ENCODE measurements at places on chromosomes 5 and 9.

DNA sequence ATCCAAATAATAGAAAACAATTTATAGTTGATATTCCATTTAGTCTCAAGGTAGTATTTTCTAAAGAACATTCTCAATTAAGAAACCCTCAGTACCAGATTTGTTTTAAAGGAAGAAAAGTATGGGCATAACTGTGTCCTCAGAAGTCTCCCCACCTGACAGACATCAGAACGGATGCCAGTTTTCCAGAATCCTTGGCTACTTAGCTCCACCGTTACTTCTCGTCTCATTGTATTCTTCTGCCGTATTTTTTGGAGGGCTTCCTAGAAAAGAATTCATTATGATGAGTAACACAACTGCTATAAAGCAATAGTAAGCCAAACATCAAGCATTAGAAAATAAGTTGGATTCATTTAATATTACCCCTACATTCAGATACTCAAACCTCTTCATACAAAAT is 67.8 kb downstream of the DROSHA start:
- no peak for DNase-seq

DNA sequence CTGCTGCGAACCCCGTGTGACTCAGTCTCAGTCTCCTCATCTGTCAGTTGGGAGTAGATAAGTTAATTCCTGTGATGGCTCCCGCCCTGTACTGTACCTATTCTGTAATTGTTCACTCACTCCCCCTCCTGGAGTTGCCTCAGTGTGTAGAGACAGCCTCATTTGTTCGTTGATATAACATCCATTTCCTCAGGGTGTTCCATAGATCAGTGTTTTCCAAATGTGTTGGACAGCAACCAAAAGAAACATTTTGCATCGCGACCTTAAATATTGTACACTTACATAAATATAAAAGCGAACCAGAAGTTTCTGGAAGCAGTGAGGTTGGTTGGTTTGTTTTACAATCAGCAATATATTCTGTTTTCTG is 698 bp downstream of the NFX1 start:
- no peak for DNase-seq

DNA sequence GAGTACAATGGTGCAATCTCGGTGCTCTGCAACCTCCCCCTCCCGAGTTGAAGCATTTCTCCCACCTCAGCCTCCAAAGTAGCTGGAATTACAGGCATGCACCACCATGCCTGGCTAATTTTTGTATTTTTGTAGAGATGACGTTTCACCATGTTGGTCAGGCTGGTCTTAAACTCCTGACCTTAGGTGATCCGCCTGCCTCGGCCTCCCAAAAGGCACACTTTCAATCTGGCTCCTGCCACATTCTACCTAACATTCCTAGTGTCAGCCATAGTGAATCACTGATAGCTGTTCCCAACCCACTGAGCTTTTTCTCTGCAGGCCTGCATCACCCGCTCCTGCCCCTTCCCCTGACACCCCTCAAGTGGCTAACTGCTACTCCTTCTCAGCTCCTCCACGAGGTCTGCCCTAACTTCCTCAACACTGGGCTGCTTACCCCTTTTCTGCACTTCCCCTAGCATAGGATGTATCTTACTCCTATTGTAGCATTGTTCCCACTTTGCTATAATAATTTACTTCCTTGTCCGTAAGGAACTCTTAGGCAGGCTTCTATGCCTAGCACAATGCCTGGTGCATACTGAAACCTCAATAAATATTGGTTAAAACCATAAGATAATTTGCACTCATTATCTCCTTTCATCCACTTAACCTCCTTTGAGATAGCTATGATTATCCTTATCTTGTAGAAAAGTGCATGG is 42.0 kb upstream of the LIFR start:
- DNase-seq = no peak

- no peak for DNase-seq
Observed at GRCh38 chr5:73273379-73274050, 100.5 kb downstream of the TMEM174 start.

DNA sequence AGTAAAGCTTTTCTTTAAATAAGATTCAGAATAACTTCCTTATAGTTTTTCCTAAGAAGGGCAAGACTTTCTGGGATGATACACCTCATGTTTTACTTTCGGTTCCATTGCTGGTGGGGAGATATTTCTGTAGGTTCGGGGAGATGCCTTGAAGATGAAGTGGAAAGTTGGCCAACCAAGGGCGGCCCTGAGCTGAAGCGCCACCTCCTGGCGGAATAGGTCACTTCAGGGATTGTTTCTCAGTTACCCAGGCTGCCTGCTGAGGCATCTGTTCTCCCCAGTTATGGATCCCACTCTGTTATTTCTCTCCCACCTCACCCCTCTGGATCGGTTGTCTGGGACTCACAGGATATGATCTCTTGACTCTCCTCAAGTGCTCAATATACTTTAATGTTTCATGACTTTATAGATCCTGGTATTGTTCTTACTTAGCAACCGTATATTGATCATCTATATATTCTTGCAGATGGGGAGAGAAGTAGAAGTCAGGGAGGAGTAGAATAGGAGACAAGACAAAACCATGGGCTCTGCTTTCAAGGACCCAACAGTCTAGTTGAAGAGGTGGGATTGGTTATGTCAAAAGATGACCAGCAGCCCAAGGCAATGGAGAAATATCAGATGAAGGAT is 23.4 kb downstream of the MEGF10 start:
- no peak for DNase-seq

GRCh38 chr5:68464424-68464823 is 248.9 kb downstream of the PIK3R1 start:
- no peak for DNase-seq

GRCh38 chr9:76558465-76558864 is 99.5 kb downstream of the GCNT1 start:
- DNase-seq = no peak

DNA sequence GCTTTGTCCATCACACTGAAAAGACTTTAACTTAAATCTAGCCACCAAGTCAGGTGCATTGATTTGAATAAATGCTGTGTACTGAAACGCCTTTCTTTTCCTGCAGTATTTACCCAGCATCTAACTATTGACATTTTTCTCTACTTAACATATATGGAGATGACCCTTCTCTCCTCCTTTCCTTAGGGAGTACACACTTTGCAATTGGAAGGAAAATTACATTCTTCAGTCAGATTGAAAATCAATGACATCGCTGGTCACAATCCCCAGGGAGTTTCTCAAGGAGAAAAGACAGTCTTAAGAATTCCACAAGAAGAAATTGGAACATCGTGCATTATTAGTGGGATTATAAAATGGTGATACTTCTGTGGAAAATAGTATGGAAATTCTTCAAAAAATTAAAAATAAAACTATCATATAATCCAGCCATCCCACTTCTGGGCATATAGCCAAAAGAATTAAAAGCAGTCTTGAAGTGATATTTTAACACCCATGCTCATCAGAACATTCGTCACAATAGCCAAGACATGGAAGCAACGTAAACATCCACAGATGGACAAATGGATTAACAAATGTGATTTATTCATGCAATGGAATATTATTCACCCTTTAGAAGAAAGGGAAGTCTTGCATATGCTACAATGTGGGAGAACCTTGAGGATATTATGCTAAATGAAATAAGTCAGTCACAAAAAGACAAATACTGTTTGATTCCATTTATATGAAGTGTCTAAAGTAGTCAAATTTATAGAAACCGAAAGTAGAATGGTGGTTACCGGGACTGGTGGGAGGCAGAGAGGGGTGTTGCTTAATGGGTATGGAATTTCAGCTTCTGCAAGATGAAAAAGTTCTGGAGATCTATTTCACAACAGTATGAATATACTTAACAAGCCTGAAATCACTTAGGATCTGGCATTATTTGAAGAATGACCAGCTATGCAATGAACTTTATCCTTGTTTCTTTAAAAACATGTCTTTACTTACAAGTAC is 14.3 kb upstream of the FREM1 start:
- peak; percentile 48 for DNase-seq

GRCh38 chr5:176524987-176525386 is 12.2 kb downstream of the RNF44 start:
- DNase-seq = no peak

- DNase-seq = no peak
Observed at GRCh38 chr9:115391168-115391825, 273.3 kb upstream of the TNC start.

DNA sequence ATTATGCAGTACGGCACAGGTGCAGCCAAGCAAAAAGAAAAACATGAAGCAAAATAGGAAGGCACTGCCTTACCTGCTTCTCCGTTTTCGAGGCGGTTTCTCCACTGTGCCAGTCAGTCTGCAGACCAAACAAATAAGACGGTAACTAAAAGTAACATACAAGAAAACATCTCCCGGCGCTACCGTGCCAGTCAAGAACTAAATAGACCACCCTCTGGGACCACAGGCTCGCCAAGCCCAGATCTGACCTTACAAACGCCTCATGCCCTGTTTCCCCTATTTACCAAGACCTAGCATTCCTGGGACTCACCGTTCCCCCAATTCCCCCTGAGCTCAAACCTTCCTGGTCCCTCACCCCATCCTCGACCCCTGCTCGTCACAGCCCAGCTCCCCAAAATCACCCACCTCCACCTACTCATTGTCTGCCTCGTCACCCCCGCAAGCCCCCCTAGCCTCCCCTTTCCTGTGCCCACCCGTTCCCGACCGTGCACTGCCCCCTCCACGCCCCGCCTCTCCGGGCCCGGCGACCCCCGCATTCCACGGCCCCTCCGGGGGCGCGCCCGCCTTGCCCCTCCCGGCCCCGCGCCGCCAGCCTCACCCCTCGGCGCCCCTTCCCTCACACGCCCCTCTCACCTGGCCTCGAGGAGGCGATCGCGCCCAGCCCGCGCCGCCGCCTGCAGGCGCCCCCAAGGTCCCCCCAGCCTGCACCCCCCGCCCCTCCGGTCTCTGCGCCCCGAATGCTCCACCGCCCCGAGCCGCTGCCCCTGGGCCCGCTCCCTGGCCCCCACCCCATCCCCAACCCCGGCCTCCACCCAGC is 560 bp downstream of the SCAI start:
- DNase-seq = no peak

DNA sequence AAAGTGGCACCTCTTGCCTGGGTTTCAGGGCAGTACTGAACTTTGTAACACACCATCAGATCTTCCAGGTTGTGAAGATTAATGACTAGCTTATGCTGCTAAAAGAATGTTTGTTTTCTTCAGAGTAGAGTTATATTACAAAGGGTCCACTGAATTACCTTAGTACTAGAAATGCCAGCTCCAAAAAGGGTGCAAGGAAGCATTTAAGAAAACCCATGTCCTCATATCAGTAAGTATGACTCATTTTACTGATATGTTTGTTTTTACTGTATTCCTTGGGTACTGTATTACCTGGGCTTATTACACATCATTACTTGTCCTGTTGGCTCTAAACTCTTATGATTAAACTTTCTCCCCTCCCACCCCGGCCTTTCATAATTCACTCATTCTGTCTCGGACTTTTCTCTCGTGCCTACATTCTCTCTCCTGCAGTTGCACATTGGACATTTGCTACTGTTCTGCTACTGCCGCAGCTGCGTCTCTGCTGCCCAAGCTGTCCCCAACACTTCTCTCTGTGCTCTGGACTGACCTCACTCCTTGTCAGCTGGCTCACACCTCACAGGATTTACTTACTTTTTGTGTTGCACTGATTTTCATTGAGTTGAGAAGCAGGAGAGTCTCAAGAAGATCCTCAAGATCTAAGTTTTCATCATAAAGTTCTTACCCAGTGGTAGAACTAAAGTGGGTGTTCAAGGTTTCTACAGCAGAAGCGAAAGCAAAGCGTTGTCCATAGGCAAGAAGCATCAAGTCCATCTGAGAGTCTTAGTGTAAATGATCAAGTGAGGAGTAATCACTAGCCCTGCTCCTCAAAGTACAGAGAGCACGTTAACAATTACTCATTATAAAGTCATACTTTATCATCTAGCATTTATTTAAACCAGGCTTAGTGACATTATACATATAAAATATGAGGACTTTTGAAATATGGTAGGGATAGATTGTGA is 53.2 kb upstream of the C9orf72 start:
- DNase-seq = no peak

- no peak for DNase-seq
Observed at GRCh38 chr5:166358127-166358830, 1933.2 kb upstream of the WWC1 start.

DNA sequence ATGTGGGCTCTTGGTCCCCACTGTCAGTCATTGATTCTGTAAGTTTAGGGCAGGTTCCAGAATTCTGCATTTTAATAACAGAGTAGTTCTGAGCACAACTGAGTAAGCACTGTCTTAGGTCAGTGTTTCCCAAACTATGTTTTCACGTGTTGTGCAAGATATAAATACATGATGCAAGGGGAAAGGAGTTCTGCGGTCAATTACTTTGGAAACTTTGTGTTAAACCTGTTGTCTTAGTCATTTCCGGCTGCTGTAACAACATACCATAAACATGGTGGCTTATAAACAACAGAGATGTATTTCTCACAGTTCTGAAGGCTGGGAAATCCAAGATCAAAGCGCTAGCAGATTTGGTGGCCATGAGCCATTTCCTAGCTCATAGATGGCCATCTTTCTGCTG is 69.8 kb downstream of the EQTN start:
- no peak for DNase-seq

GRCh38 chr9:16174915-16175314 is 622.1 kb downstream of the CCDC171 start:
- DNase-seq = no peak

GRCh38 chr9:120603591-120603990 is 23.6 kb upstream of the CDK5RAP2 start:
- no peak for DNase-seq

DNA sequence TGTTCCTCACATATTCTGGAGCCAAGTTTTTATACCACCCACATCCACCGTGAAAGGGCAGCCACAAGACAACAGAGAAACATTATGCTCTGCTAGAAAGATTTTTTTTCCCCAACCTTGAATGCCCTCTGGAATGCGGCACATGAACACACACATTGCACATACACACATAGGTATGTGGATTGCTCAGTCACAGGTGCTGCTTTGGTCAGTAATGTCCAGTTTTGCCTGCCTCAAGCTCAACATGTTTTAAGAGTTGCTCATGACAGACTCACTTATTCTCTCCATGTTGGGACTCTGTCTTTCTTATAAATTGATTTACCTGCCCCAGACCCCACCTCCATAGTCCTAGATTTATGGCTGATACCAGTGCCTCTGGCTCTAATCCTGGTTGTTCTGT is 138.0 kb upstream of the ASTN2 start:
- no peak for DNase-seq

GRCh38 chr5:160649304-160649703 is 202.7 kb downstream of the ATP10B start:
- no peak for DNase-seq

- no peak for DNase-seq
Observed at GRCh38 chr9:137146527-137146918, 7.6 kb downstream of the GRIN1 start.

- DNase-seq = no peak
Observed at GRCh38 chr5:133460172-133460758, 152.1 kb downstream of the FSTL4 start.

GRCh38 chr5:181042036-181042713 is 2.1 kb downstream of the BTNL9 start:
- no peak for DNase-seq

- no peak for DNase-seq
Observed at GRCh38 chr9:135530146-135530545, 8.9 kb downstream of the LCN1 start.
